Right ventricle myocardium superior (tissue), 1 donor: ENCODE measurements at places on chromosomes 7 and 10.

GRCh38 chr10:70192326-70192968 is 22.1 kb upstream of the SAR1A start:
- no peak for DNase-seq

DNA sequence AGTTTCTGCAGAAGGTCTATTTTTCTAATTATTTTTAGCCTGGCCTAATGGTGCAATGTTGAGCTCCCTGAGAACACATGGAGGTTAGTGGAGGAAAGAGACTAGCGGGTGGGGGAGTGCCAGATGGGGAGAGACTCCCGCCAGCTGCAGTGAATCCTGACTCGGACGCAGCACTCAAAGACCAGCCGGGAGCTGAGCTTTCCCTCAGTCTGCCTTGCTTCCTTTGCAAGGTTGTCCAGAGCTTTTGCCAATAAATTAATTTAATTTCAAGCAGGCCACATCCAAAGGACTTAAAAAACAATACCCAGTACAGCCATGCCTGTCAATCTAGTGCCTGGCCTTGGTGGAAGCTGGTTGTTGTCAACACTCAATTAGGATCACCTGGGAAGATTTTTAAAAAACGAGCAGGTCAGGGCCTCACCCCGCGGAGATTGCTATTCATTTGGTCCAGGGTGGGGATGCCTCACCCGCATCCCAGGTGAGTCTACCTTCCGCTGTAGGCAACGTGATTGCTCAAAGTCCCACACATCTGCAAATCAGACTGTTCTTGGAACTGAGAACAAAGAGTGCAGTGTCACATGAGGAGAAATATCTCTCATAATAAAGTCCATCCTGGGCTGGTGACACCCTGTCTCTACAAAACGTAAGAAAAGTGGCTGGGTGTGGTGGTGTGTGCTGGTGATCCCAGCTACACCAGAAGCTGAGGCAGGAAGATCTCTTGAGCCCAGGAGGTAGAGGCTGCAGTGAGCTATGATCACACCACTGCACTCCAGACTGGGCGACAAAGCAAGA is 4.0 kb downstream of the CLRN3 start:
- no peak for DNase-seq

GRCh38 chr10:14060320-14061070 is 270.2 kb downstream of the FRMD4A start:
- DNase-seq: no peak

DNA sequence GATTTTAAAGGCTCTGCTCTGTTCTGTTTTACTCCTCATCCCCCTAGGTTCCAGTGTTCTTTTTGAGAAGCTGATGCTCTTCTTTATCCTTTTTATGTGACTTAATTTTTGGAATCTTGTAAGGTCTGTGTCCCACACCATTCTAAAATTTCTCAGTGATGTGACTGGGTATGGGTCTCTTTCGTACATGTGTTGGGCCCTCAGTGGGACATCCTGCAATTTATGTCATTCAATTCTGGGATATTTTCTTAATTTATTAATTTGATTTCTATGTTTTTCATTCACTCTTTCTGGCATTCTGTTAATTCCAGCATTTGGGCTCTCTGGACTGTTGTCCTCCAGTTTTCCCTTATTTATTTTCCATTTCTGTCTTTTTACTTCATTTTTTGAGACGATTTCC is 19.4 kb downstream of the CCDC126 start:
- DNase-seq: no peak
